ENCODE measurements at places on chromosomes 11 and 22.
A peak's percentile ranks its signal among the peaks of the same experiment; 100 is the strongest.

- peak; percentile 87 for DNase-seq
Measured at GRCh38 chr11:111308140-111308539, 9.8 kb downstream of the POU2AF3 start.

DNA sequence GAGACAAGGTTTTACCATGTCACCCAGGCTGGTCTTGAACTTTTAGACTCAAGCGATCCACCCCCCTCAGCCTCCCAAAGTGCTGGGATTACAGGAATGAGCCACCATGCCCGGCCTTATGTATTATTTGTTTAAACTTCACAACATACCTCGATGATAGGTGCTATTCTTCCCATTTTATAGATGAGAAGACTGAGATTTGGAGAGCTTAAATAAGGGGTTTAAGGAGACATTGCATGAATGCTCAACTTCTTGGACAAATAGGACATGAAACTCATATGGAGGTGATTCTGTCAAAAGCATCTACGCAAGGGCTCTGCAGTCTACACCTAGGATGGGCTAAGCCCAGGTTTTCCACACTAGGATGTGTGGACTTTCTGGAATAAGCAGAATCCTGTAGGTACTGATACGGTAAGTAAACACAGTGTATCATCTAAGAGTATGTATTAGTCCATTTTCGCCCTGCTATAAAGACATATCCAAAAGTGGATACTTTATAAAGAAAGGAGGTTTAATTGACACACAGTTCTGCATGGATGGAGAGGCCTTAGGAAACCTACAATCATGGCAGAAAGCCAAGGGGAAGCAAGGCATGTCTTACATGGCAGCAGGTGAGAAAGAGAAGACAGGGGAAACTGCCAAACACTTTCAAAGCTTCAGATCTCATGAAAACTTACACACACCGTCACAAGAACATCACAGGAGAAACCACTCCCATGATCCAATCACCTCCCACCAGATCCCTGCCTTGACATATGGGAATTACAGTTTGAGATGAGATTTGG lies 62.8 kb upstream of the CAPRIN1 start:
- DNase-seq = no peak

GRCh38 chr11:17991783-17992433 lies 20.9 kb downstream of the SERGEF start:
- peak; percentile 63 for DNase-seq

GRCh38 chr11:118224511-118225188 lies at the start of gene JAML:
Gene JAML (minus strand): TSS chr11:118225011. CDS start chr11:118214866, 10,145 bp downstream.
- DNase-seq = no peak

DNA sequence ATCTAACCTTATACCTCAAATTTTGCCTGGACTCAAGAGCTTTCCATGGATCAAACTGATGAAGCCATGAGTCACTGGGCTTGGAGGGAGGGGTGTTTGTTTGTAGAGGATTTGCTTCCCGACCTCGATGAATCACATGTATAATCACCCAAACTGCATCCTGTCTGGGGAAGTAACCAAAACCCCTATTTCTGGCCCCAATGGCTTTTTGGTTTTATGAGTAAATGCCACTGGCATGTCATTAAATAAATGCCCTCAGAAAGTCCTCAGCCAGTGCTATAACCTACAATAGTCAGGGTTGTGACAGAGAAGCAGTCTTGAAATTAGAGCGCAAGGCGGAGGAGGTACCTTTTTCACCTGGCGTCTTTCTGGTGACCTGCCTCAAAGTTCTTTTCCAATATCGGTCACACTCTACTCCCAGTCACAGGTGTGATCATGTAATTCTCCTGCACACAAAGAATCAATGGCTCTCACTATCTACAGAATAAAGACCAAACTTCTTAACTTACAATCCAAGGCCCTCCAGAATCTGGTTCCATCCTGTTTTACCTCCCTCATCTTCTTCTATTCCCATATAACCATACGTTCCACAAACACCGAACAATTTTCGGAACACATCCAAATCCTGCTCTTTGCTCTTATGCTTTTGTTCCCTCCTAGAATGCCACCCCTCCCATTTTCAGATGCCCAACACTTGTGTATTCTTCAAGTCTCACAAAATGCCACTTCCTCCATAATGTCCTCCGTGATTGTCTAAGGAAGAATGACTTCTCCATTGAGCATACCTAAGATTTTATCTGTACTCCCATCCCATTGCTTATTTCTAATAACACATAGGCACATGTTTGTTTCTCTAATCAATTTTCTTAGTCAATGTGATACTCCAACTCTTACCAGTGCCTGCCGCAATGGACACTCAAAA lies 81.3 kb upstream of the BLID start:
- DNase-seq = no peak

DNA sequence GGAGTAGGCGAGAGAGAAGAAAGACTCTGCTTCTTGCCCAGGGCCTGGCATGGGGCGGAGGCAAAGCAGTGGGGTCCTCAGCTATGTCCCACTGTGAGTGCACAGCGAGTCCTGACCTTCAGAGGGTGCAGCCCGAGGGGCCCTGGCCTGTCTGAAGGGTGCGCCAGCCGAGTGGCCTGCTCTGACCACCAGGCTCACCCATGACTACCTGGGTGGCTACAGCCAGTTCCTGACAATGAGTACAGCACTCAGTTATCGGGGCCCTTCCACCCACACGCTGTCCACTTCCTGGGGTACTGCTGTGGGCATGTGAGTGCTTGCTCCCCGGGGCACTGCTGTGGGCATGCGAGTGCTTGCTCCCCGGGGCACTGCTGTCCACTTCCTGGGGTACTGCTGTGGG lies 74.1 kb upstream of the B3GAT1 start:
- DNase-seq = no peak

DNA sequence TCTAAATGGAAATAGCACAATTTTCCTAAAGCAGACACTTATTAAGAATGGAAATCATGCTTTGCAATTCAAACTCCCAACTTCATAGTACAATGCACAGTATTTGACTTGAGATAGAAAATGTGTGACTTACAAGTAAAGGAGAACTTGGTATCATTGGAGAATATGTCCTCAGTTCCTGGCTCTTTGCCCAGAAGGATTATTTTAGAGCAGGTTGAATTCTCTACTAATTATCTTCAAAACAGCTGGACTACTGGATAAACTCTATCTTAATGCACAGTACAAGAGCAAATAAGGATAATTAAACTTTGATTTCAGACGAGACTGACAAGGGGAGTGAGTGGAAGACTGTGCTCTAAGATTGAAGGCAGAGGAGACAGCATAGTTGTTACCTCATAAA lies 839.4 kb downstream of the OPCML start:
- no peak for DNase-seq

DNA sequence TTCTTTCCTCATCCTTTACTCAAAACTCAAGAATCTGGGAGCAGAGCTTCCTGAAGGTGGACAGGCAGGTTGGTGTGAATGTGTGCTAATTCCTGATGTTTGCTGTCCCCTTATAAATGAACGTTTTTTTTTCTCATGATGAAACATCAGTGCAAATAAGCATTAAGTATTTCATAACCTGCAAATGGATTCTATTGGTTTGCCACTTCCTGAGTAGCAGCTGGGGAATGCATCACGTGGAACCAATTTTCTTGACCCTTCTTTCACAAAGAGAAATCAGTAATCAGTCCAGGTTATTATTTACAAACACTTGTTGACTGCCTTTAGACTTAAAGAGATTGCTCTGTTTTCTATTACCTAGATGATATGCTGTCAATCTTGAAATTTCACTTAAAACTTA lies 40.1 kb upstream of the SCN3B start:
- no peak for DNase-seq

GRCh38 chr11:75715688-75716087 lies 1.9 kb upstream of the MOGAT2 start:
- no peak for DNase-seq

DNA sequence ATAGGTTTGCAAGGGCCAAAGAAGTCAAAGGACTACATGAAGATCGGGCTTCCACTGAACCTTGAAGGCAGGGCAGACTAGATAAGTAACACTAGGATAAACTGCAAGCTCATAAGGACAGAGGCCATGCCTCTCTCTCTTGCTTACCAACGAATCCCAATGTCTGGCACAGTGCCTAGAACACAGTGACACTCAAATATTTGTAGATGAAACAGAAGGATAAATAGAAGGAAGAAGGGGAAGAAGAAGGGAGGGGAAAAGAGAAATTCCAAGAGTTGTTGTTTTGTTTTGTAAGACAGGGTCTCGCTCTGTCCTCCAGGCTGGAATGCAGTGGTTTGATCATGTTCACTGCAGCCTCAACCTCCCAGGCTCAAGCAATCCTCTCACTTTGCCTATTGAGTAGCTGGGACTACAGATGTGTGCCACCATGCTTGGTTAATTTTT lies 26.9 kb downstream of the SIK3 start:
- DNase-seq = no peak

- DNase-seq = no peak
Measured at GRCh38 chr22:18058371-18059093, 19.3 kb upstream of the PEX26 start.

GRCh38 chr11:64745189-64745520 lies 1.2 kb upstream of the RASGRP2 start:
- DNase-seq = peak; percentile 17

DNA sequence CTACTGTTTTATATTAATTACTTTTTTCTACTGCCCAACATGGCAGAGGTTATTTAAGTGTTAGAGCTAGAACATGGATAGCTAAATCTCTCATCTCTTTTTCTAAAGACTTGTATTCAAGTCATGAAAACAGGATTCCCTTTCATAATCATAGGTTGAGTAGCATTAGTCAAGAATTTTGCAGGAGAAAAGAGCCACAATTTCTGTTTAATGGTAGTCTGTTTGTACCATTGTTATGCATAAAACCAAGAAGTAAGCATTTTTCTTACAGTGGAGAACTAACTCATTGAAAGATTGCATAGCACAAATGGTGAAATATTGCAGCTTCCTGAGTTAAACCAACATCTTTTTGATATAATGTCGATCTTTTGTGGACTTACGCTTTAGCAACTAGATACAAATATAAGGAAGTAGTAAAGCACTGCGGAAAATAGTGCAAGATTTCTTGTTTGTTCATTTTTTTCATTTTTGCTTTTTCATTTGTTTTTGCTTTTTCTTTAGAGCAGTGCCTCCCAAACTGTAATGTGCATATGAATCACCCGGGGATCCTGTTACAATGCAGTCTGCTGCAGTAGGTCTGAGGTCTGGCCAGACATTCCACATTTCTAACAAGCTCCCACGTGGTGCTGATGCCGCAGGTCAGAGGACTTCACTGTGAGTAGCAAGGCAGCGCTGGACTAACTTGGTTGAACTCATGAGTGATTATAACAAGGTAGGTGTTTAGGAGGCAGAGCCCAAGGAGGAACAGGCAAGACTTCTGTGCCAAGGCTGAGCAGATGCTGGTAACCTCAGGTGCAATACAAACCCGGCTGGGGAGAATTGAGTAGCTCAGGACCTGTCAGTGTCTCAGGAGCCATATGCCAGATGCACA lies 4.6 kb downstream of the ETS1 start:
- no peak for DNase-seq

GRCh38 chr22:29154364-29155048 lies 51.2 kb upstream of the EMID1 start:
- peak; percentile 53 for DNase-seq
